ENCODE measurements at places on chromosomes 12 and 14.

DNA sequence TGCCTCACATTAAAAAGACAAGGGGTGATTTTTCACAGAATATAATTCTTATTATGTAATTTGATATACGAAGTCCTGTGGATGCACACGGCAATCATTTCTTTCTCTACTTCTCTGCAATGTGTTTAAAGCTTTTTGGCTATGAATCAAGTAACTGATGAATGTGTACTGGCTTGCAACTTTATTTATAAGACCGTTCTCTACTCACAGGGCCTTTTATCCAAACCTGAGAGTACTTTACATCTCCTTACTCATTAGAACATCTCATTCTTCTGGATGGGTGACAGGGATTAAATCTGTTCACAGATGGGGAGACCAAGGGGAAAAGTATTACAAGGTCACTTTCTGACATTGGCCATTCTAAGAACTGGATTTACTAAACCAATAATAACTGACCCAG is 215.8 kb upstream of the DIO2 start:
- peak; percentile 40 for DNase-seq

GRCh38 chr14:99800781-99801180 is 7.6 kb downstream of the EML1 start:
- no peak for DNase-seq

DNA sequence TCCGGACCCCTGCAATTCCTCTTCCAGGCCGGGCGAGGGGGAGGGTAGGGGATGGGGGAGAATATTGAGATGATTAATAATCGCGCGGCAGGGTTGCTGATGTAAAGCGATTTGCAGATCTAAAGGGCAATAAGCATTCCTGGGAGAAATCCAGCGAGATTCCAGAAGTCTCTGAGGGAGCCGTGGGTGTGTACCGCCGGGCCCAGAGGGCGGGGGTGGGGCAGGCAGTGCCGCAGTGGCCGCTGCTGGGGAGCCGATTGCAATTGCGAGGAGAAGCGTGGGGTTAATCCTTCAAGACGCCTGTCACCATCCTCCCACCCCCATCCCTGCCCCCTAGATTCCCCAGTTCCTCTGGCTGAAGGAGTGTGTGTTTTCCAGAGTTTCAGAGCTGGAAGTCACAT is 16.4 kb downstream of the FOS start:
- peak; percentile 74 for DNase-seq

DNA sequence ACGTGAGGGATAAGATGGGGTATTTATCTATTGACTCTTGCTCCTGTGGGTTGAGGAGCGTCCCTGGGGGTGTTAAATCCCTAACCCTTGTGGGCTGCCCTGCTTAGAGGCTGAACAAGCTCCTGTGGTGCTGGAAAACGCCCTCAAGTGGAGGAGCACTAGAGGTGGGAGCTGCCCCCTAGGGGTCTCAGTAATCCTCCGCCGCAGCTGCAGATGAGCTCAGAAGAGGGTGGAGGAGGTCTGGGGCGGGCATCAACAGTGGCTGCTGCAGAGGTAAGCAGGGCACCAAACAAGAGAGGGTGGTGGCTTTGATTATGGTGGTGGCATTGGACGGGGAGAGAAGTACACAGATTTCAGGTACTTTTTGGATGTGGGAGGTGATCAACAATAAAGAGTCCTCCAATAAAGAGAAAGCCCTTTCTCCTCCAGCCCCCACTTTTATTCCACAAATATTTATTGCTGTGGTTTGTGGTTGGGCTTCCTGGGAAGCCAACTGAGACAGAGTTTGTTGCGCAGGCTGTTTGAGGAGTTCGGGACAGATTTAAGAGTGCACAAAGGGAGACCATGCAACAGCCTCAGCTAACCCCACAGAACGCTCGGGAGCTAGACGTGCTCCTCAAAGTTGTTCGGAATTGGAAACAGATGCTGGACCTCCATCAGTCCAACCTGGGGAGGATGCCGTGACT is 179.9 kb downstream of the ADCK1 start:
- DNase-seq, result no peak

DNA sequence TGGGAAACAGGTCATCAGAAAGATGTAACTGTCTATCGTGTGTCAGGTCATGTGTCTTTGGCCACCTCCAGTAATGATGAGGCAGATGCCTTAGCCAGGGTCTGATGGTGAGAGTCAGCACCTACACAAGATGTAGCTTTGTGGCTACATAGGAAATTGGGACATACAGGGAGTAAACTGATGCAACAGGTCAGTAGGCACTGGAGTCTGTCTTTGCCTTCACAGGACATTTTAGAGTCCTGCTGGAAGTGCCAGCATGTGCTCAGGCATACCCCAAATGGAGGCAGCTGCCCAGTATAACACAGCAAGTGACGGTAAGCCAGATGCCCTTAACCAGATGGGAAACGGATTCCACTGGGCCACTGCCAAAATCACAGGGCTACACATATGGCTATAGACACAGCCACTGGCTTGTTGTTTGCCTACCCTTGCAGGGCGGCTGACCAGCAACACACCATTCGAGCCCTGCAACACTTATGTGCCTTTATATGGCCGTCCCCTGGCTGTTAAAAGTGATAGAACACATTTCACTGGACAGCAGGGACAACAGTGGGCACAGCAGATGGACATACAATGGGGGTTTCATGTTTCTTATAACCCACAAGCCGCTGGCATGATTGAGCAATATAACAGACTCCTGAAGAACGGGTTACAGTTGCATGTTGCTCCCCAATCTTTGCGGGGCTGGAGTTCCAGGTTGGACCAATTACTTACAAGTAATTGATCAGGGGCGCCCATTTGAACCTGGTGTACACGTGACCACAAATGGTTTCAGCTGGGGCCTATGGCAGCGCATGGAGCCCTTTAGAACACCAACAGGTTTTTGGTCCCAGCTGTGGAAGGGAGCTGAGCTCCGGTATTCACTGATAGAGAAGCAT is 12.9 kb upstream of the RNASE12 start:
- DNase-seq, result no peak

- DNase-seq, result peak; percentile 27
Observed at GRCh38 chr12:45216983-45217485, 1.1 kb downstream of the ANO6 start.

DNA sequence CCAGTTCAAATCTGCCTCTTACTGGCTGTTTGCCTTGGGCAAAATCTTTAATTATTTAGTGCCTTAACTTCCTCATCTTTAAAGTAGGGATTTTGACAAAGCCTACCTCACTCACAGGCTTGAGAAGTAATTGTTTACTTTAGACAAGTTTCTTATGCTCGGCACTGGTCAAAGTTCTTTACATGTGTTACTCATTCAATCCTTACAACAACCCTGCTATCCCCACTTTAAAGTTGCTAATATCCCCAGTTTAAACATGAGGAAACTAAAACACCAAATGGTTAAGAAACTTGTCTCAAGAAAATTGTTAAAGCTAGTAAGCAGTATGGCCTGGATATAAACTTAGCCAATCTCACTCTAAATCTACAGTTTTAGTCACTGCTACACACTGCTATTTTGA is 204.0 kb upstream of the AVPR1A start:
- DNase-seq, result no peak

- peak; percentile 43 for DNase-seq
Observed at GRCh38 chr14:92122351-92122677, 545 bp downstream of the CPSF2 start.

- no peak for DNase-seq
Observed at GRCh38 chr12:7292300-7292699, 11.6 kb upstream of the ACSM4 start.

- DNase-seq, result peak; percentile 71
Observed at GRCh38 chr14:61586544-61587055, 108.7 kb upstream of the HIF1A start.

DNA sequence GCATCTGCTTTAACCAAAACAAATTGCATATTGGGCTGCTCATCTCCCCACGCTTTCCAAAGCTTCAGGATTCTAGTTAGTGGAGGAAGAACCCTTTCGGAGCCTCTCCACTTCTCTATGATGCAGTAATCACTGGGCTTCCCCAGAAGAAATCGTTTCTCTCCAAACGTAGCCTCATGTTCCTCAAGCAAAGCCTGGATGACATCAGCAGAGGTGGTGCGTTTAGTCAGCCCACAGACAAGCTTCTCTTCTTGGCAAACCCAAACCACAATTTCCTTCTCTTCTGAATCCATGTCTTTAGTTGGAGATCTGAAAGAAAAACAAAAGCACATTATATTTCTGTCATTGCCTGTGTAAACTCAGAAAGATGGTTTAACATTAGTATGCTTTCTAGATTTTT is 30.6 kb downstream of the RASSF9 start:
- peak; percentile 71 for DNase-seq

- DNase-seq, result no peak
Observed at GRCh38 chr14:68968051-68968450, 11.1 kb downstream of the ACTN1 start.

- DNase-seq, result no peak
Observed at GRCh38 chr12:106865683-106866082, 90.0 kb upstream of the TMEM263 start.

DNA sequence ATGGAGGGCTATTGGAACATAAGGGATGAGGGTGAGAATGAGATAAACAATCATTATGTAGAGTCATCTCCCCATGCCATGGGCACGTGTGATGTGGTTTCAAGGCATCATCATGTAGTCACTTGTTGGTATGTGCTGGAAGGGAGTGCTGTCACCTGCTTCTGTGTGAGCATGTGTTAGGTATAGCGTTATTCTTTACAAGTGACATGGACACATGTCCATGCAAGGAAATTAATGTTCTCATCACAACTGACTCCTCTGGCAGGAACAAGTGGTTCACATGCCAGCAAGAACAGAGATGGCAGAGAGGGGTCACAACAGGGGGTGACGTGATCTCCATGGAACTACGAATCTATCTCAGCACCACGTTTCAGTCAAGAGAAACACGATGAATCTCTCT is 815.8 kb downstream of the BCL11B start:
- no peak for DNase-seq

DNA sequence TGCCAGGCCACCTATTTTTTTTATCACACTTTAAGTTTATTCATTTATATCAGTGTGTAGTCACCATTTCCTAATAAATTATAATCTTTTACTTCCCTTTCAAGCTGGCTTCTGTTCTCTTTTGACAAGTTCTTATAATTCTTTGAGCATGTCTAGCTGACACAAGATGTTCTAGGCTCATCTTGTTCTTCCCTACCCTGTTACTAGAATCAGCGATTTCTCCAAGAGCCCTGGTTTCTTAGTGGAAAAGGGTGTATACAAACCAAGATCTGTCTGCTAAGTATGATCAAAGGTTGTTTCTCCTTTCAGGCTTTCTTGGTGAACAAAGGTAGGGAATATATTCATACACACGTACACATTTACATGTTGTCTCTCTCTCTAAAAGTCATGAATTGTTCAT is 51.0 kb downstream of the FGD4 start:
- DNase-seq, result no peak

DNA sequence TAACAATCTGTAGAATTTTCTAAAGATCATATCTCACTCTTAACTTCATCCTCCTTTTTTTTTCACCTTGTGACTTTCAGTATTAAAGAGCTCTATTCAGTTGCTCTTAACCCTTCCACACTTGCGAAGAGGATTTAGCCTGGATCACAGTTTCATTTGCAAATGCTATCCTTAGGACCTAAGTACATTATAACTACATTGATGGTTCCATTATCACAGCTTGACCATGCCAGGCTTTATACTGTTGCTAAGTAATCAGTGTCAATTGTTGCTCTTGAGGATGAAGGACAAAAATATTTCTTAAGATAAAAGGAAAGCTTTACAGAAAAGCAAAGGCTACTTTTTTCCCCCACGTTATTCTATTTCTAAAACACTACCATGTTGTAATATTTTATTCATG is 122.2 kb downstream of the PDZRN4 start:
- DNase-seq, result no peak
